Activated CD4-positive, CD25-positive, alpha-beta regulatory T cell (primary cell): ENCODE measurements at places on chromosomes 3 and 15.

- no peak for DNase-seq
Measured at GRCh38 chr3:48935530-48935929, 16.9 kb downstream of the ARIH2 start.

- DNase-seq: no peak
Measured at GRCh38 chr3:56613016-56613415, 56.0 kb downstream of the CCDC66 start.

DNA sequence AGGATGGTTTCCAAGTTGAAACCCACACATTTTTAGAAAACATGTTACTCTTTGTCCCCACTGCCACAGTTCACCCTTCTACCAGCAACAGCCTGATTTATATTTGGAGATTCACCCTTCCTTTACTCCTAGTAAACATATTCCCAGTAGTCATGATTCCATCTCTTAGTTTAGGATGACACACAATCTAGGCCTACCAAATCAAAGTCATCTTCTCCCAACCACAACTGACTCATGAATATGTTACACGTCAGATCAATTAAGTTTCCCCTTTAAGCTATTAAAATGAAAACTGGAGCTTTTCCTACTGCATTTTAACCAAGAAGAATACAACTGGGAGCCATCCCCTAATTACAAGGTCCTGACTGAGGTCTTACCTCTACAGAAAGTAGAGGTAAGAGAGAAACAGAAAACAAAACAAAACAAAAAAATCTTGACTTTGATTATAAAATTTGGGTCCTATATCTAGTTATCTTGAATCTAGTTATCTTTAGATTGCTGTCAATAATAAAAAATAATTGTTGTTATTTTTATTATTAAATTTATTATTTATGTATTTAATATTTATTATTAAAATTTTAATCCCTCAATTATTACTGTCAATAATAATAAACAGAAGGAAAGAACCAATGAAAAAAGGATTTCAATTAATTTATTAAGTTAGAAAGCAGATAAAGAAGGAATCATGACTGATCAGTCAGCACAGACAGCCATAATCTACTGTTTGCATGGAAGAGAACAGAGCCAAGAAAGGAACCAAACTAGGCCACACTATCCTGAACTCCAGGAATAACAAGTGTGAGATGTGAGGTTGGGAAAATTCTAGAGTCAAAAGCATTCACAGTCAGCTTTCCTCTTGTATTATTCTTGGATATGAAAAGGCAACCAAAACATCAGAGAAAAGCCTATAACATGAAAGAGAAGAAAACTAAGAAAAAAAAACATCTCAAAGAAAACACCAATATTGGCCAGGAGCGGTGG, 12.5 kb downstream of the DPH6 start:
- no peak for DNase-seq

- no peak for DNase-seq
Measured at GRCh38 chr15:43735416-43735815, 10.8 kb upstream of the PDIA3 start.

- no peak for DNase-seq
Measured at GRCh38 chr3:168002786-168003368, 92.8 kb downstream of the GOLIM4 start.

- no peak for DNase-seq
Measured at GRCh38 chr15:63893866-63894661, 60.3 kb upstream of the HERC1 start.

DNA sequence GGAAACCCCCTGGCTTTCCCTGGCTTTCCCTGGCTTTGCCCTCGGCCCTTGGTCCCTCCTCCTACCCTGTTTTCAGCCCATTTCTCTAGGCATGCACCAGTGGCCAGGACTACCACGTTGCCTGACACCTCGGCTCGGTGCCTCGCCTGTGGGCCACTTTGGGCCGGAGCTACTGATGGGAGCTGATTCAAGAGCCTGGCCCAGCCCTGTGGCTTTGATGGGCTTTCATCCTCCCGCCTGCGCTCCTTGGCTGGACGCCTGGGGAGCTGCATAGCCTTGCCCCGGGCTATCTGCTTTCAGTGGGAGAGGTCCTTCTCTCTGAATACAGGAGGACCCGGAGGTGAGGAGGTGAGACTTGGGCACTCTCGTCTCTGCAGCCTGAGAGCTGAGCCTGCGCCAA, 192.7 kb upstream of the HES1 start:
- no peak for DNase-seq

- no peak for DNase-seq
Measured at GRCh38 chr3:123075359-123075758, 8.5 kb downstream of the PDIA5 start.

- DNase-seq: no peak
Measured at GRCh38 chr3:170712798-170713197, 126.9 kb upstream of the SLC7A14 start.

GRCh38 chr3:194053136-194053535, 82.8 kb upstream of the HES1 start:
- no peak for DNase-seq

DNA sequence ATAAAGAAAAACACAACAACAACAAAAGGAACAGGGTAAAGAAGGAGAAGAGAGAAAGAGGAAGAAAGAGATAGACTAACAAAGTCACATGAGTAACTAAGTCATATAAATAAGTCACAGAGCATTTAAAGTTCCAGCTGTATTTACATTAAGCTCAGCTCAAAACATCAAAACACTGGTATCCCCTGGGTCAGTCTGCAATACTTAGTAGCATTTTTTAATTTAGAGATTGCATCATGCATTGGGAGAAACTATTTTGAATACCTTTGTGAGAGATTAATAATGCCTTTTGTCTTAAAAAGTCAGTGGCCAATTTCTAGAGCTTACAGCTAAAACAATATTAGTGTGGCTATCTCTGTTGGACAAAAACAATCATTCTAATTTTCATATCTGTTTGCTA, 78.4 kb downstream of the NEK10 start:
- no peak for DNase-seq

DNA sequence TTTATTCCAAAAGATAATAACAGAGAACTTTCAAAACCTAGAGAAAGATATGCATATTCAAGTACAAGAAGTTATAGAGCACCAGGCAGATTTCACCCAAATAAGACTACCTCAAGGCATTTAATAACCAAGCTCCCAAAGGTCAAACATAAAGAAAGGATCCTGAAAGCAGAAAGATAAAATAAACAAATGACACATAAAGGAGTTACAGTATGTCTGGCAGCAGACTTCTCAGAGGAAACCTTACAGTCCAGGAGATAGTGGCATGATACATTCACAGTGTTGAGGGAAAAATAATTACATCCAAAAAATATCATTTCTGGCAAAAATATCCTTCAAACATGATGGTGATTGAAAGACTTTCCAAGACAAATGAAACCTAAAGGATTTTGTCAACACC, 185.8 kb upstream of the POU1F1 start:
- DNase-seq: no peak

DNA sequence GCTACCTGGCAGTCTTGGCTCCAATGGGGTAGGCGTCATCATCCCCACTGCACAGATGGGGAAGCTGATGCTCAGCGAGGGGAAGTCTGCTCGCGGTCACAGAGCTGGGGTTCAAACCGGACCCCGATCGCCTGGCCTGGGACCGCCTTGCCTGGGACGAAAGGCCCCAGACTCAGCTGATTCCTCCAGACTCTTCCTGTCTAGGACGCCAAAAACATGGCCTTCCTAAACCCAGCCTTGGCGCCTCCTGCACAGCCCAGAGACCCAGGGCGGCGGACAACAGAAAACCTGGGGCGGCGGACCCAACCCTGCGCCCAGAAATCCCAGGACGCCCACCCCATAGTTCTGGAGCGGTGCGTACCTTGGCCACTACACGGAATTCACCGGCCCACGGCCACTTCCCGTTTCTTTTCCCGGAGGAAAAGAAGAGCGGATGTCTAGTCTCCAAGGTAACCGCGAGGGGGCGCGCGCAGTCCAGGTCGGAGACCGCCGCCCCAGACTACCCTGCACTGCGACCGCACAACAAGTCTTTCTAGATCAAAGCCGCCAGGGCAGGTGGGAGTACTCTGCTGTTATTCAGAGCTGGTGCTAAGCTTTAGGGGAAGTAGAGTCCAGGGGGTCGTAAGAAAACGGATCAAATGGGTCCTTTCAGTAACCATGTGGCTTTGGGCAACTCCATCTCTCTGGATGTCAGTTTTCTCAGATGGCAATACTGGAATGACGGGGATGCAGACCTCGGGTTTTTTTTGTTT, 4.9 kb upstream of the IL17RD start:
- peak; percentile 26 for DNase-seq

DNA sequence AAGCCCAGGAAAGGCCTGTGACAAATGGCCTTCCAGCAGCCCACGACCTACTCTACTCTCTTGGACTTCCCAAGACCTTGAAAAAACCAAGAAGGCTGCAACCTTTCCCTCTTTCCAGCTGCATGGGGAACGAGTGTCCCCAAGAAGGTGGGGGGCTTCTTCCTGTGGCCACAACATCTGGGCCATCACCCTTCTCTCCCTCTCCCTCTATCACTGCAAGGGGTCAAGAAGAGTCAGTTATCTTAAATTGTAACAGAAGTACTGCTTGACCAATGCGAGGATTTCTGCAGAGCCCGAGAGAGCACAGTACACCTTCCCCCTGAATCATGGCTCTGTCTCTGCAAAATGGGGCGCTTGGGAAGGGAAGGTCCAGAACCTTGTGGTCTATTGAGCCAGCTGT, 63.7 kb upstream of the ACAN start:
- DNase-seq: no peak

GRCh38 chr3:72820415-72820814, 27.8 kb downstream of the SHQ1 start:
- DNase-seq: no peak

GRCh38 chr15:80449825-80450224, 45.6 kb downstream of the ARNT2 start:
- no peak for DNase-seq

GRCh38 chr15:67335534-67336222, 81.1 kb downstream of the IQCH start:
- no peak for DNase-seq

DNA sequence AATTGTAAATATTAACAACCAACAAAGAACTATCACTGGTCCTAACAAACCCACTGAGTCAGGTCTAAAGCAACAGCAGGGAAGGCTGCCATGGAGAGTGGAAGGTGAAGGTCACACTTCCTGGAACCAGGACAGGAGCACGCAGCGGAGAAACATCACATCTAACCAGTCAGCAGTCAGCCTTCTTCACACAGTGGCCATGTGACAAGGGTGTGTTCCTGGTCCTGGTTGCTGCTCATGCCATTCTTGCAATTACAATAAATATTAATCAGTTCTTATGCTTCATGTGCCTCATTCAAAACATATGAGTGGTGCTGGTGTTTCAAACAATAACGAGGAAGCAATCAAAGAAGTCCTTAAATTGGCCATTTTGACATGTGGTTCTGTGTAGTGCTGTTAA, 162.8 kb downstream of the ARRDC4 start:
- DNase-seq: no peak

GRCh38 chr3:160084998-160085397, 96.4 kb downstream of the IL12A start:
- DNase-seq: no peak

GRCh38 chr3:39181408-39182335, 10.7 kb downstream of the XIRP1 start:
- no peak for DNase-seq

GRCh38 chr15:40746916-40747418, 8.1 kb downstream of the RMDN3 start:
- DNase-seq: no peak

GRCh38 chr3:124669470-124669869, 60.8 kb upstream of the UMPS start:
- no peak for DNase-seq

- DNase-seq: no peak
Measured at GRCh38 chr3:157247391-157247790, 87.4 kb upstream of the CCNL1 start.
